ENCODE measurements at places on chromosomes 5 and 9. TPM values are rescaled to one million over a fixed set of nuclear protein-coding genes. Genes with fewer than 3 reads are reported as not detected.

The MFAP3 gene
- 37.9 TPM for total RNA-seq

The SLC6A3 gene
- total RNA-seq: 0.19 TPM

- no peak for DNase-seq
Observed at GRCh38 chr5:151953833-151954232, 29.2 kb upstream of the GLRA1 start.

The NAIP gene
- 16.4 TPM for total RNA-seq

DNA sequence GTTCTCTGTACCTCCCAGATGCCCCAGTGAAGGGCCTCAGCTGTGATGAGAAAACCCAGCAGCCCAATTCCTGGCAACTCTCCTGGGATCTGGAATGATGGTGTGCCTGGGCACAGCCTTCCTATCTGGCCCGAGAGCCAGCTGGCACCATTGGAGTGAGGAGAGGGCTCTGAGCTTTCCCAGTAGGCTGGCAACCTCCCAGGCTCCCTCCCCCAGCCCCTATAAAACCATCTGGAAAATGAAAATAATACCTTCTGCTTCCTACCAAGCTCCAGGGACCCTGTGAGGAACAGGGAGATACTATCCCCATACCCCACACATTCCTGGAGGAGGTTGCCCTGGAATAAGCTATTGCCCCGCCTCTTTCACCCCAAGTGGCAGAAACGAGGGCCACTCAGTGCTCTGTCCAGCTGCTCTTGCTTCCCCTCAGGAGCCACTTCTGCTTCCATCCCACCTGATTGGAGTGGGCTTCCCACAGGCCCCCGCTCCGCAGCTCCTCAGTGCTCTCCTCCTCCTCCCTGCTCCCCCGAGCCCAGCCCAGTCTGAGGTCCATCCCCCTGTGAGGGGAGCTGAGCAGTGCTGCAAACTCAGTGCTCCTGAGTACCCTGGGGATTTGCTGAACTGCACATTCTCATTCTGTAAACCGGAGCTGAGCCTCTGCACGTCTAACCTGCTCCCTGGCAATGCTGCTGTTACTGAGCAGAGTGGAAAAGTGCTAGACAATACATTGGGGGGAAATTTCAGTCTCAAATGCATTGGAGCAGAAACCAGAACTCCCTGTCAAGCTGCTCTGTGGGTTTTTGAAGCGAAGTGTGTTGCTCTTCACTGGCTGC lies 74.7 kb downstream of the THBS4 start:
- no peak for DNase-seq

DNA sequence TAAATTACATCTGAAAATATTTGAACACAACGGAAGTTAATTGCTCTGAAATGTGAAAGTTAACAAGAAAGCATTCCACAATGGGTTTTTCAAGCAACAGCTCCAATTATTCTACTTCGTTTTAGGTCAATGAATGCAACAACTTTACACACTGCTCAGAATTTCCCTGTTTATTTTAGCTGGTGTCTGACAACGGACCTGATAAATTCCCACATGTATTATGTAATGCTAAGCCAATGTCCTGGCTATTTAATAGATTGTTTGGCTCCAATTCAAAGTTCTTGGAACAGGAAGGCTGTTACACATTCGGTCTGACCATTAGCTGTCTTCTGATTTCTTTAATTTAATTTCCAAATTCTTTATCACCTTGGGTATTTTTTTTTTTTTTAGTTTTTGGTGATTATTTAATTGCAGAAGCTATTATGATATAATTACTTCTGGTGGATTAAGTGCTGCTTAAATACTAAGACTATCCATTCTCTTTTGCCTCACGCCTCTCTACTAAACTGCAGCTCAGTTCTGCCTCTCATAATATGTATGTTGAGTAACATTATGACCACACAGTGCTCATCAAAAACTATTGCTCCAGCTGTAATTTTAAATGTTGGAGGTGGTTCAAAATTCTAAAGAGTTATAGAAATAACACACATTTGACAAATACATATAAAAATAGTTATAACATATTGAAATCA lies 57.9 kb downstream of the MEF2C start:
- no peak for DNase-seq

The FCN2 gene
- not detected for total RNA-seq

DNA sequence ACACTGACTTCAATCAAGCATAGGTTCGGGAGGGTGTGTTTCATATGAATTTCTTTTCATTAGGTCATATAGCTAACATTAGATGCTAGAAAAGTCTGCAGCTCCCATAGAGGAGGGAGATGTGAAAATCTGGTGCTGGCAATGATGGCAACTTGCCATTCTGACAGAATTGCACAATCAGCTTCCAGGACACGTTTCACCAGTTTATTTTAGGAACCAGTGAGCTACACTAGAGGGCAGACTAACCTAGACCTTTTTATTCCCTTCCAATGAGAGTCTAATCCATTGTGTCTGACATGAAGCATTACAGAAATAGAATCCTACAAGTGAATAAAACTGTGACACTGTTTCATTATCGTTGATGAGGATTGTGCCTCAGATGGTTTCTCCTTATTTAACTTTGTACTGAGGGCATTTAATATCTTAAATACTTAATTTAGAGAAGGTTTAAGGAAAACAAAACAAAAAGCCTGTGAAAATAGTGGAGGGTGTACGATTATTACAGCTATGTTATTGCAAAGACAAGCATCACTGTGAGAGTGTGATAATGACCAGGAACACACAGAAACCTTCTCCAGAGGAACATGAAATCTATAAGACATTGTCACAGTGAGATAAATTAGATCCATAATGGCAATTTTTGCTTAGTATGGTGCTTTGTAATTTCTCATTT lies 363.3 kb upstream of the RPS23 start:
- no peak for DNase-seq

Data from type B pancreatic cell (in vitro differentiated cells).